Lung (tissue), 17 donors: ENCODE measurements at places on chromosomes 7 and 10. TPM values are rescaled to one million over a fixed set of nuclear protein-coding genes. Genes with fewer than 3 reads are reported as not detected.

ABCC2 gene
- 1.3 TPM for total RNA-seq

DNA sequence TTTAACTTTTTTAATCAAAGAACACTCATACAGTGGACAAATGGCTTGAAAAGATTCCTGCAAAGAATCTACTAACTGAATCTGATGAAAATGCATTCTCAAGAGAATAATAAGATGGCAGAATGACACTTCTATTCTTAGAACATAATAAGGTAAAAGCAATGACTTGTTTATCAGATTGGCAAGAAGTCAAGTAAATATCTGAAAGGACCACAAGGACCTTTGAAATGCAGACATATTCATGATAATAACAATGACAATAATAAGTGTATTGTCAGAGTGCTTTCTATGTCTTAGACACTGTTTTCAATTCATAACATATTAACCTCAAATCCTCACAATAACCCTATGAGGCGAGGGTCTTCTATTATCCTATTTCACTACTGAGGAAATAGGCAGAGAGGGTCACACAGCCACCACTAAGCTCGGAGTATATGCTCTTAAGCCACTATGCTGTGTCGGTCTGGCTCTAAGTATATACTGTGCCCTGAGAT is 10.6 kb downstream of the HACD1 start:
- H3K27me3 ChIP-seq = no peaks in the 10 kb centered on the region
- H3K36me3 ChIP-seq = no peaks in the 10 kb centered on the region
- peaks cover 3% of the 10 kb centered on the region for H3K4me1 ChIP-seq
- no peak for DNase-seq
- H3K4me3 ChIP-seq = no peak overlapping the region

DNA sequence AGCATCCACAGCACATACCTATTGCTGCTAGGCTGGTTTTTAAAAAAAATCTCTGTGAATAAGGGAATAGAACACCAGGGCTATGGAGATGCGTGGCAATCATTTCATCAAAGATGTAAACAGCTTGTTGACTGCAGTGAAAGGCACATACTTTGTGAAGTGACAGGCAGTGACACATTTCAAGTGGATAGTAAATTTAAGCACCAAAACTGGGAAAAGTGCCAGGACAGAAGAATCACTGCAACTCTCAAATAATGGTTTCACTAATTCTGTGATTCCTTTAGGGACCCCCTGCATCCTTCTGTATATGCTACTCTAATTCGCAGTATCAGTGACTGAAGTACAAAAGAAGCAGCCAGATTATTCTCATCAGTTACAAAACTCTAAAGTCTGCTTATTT is 145.2 kb upstream of the KLF14 start:
- H3K36me3 ChIP-seq = no peaks in the 10 kb centered on the region
- peaks cover 3% of the 10 kb centered on the region for H3K4me1 ChIP-seq
- H3K4me3 ChIP-seq = no peak overlapping the region
- no peak overlapping the region for H3K27ac ChIP-seq

DNA sequence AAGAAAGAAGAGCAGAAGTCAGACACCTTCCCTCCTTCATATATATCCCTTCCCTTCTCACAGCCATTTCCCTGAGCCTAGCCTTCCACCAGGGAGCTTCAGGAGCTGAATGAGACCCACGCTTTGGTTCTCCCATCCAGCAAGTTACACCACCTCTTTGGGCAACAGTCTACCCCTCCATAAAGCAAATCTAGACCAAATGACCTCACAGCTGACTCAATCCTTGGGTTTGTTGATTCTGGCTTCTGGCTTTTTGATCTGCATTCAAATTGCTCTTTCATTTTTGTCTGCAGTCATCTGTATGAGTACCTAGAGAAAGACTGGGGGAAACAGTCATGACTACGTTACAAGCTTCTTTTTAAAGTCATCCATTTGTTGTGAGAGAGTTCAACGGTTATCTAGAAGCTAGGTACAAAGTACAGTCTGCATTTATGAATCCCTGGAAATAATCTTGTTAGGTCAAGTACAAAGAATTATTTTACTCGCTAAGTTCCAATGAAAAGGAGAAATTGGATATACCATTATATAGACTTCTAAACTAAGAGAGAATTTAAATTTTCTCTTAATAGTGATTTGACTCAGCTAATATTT is 86.3 kb downstream of the RAB11FIP2 start:
- no peak overlapping the region for H3K27ac ChIP-seq
- no peaks in the 10 kb centered on the region for H3K36me3 ChIP-seq
- H3K27me3 ChIP-seq = no peaks in the 10 kb centered on the region
- no peak for DNase-seq
- no peak overlapping the region for H3K4me3 ChIP-seq

GRCh38 chr10:59898125-59898835 is 8.1 kb downstream of the CCDC6 start:
- DNase-seq = no peak
- H3K27me3 ChIP-seq = no peaks in the 10 kb centered on the region

GRCh38 chr7:107180378-107180777 is 11.6 kb downstream of the HBP1 start:
- H3K36me3 ChIP-seq = peaks cover 6% of the 10 kb centered on the region
- no peaks in the 10 kb centered on the region for H3K27me3 ChIP-seq
- DNase-seq = peak; percentile 53
- no peaks in the 10 kb centered on the region for H3K4me1 ChIP-seq

DNA sequence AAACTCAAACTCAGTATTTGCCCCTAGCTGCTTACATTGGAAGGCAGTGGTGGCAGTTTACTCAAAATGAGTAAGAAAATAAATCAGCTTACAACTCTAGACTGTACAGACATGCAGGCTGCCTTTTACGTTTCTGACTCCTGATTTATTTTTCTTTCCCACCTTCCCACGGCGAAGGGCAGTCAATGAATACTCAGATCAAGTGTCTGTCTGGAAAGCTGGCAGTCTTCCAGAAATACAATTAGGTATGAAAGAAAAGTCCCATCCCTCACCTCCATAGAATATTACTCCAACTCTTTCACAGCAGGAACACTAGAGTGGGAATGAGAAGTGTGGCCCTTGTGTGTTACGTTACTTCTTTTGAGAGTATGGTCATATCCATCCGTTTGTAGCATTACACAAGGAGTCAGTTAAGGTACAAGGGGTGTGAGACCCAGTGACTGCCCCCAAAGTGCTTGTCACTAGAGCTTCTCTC is 1.3 kb upstream of the PAPSS2 start:
- H3K4me1 ChIP-seq = peaks cover 6% of the 10 kb centered on the region
- no peak overlapping the region for H3K4me3 ChIP-seq
- no peak for DNase-seq
- no peaks in the 10 kb centered on the region for H3K27me3 ChIP-seq
- no peak overlapping the region for H3K27ac ChIP-seq
- no peaks in the 10 kb centered on the region for H3K36me3 ChIP-seq

DNA sequence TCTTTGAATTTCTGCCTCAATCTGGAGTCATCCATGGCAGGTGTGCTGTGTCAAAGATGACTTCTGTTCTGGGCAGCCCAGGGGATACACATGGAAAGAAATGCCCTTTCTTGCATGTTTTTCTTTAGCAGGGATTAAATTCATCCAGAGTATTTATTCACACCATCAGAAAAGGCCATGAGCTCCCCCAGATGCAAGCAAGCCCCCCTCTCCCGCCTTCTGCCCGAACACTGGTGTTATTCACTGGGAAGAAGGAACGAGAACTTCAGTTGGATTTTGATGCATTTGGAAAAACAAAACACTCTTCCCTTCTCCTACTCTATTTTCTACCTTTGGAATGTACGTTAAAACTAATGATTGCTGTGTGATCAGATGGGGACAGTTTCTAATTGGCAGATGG is 1.4 kb downstream of the PLPP4 start:
- DNase-seq = no peak
- peaks cover 44% of the 10 kb centered on the region for H3K27me3 ChIP-seq
- H3K4me1 ChIP-seq = no peaks in the 10 kb centered on the region
- H3K36me3 ChIP-seq = no peaks in the 10 kb centered on the region

DNA sequence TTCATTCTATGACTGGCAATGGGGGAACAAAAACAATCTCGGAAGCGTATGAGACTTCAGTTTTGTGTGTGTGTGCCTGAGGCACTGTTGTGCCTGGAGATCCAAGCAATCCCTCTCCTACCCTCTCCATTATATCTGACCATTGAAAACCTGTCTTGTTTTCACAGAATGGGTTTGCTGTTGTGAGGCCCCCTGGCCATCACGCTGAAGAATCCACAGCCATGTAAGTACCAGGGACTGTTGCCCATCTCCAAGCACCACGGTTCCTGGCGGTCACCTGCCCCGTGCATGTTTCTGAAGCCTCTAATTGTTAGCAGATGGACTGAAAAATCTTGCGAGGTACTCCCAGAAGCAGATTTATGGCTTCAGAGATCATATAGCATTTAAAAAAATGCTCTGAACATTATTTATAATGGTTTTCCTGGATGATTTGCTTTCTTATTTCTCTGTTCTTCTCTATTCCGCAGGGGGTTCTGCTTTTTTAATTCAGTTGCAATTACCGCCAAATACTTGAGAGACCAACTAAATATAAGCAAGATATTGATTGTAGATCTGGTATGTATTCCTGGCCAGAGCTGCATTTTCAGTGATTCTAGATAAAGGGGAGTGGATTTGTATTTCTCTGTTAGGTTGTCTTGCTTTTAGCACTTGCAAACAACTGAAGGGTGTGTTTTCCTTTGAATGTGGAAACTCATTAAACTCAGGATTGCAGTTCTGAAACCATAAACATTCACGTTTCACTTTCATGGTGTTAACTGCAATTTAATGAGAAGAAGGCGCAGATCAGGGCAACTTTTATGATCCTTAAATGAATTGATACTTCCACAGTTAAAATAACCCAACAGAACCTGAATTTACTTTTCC is 288.2 kb downstream of the TWIST1 start:
- H3K36me3 ChIP-seq = no peaks in the 10 kb centered on the region
- H3K4me3 ChIP-seq = no peak overlapping the region
- H3K4me1 ChIP-seq = no peaks in the 10 kb centered on the region
- no peaks in the 10 kb centered on the region for H3K27me3 ChIP-seq

GRCh38 chr10:10610171-10610570 is 407.5 kb upstream of the CELF2 start:
- no peaks in the 10 kb centered on the region for H3K36me3 ChIP-seq
- DNase-seq = no peak
- no peak overlapping the region for H3K27ac ChIP-seq
- H3K27me3 ChIP-seq = no peaks in the 10 kb centered on the region
- H3K4me3 ChIP-seq = no peak overlapping the region
- H3K4me1 ChIP-seq = peaks cover 19% of the 10 kb centered on the region

GHRHR gene
- 0.77 TPM for total RNA-seq

DNA sequence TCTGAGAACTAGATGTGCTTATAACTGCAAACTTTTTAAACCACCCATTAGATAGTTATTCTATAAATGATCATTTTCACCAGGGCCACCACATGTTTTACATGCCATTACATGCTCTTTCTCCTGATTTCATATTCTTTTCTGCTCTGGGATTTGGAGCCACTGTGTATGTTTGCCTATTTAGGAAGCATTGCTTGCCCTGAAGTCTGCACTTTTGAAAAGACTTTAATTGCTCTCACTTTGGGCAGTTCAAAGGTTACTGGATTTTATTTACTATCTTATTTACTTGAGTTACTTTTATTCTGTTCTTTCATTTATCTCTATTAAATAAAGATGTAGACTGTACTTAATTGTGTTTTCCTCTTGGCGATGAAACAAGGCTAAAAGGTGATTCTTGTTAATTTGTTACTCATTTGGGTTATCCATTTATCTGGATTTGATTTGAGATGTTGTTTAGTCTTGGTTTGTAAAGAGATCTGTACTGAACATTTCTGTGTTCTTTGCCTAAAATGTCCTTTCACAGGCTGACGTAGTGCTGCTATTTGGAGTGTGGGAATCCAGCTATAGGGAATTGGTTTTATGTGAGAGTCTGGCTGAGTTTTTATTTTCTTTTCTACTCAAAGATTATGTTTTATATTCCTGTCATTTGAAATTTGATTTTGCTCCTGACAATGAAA is 88.8 kb downstream of the SUGCT start:
- no peaks in the 10 kb centered on the region for H3K36me3 ChIP-seq
- no peak for DNase-seq
- H3K27me3 ChIP-seq = no peaks in the 10 kb centered on the region
- H3K4me1 ChIP-seq = no peaks in the 10 kb centered on the region
- H3K27ac ChIP-seq = no peak overlapping the region

- H3K36me3 ChIP-seq = no peaks in the 10 kb centered on the region
- H3K4me1 ChIP-seq = no peaks in the 10 kb centered on the region
- no peak overlapping the region for H3K4me3 ChIP-seq
These were observed 221.8 kb upstream of the MBL2 start for GRCh38 chr10:52994370-52994769.

VAX1 gene
- not detected for total RNA-seq

GRCh38 chr7:1290026-1290678 is 57.5 kb downstream of the UNCX start:
- no peaks in the 10 kb centered on the region for H3K4me1 ChIP-seq
- peaks cover 24% of the 10 kb centered on the region for H3K27me3 ChIP-seq
- no peak overlapping the region for H3K4me3 ChIP-seq
- H3K27ac ChIP-seq = no peak overlapping the region
- H3K36me3 ChIP-seq = no peaks in the 10 kb centered on the region

GRCh38 chr7:92242972-92243371 is 2.7 kb downstream of the KRIT1 start:
- H3K4me1 ChIP-seq = no peaks in the 10 kb centered on the region
- no peak overlapping the region for H3K27ac ChIP-seq
- DNase-seq = no peak
- no peak overlapping the region for H3K4me3 ChIP-seq
- no peaks in the 10 kb centered on the region for H3K27me3 ChIP-seq

ZNF488 gene
- 0.64 TPM for total RNA-seq

- H3K27me3 ChIP-seq = no peaks in the 10 kb centered on the region
- no peak for DNase-seq
- H3K4me1 ChIP-seq = peaks cover 18% of the 10 kb centered on the region
- H3K27ac ChIP-seq = no peak overlapping the region
These were observed 118.7 kb upstream of the GDF10 start for GRCh38 chr10:47181052-47181849.

DNA sequence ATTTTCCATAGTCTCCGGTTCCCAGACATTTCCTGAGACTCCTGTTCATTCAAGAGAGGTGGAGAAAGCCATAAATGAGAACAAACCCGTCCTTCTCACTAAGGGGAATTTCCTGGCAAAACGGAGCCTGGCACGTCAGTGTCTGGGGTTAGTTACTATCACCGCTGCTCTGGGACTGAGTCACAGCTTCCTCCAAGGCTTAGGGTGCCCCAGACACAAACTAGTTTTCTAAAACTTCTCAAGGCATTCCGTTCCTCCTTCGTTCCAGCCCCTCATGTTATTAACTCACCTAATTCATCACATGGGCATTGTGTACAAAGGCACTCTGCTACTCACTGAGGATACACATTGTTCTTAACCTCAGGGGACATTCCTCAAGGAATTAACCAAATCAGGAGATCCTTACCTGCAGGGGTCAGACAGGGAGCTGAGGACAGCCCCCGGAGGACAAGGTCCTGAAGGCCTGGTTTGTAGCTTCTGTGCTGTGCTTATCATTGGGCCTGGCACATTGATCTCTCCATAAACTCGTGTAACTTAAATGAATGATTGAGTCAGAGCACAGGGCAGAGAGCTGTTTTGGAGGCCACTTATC is 103.0 kb upstream of the KLF6 start:
- no peak overlapping the region for H3K4me3 ChIP-seq
- H3K27ac ChIP-seq = peak overlapping the region; percentile 72
- no peak for DNase-seq
- H3K27me3 ChIP-seq = no peaks in the 10 kb centered on the region
- no peaks in the 10 kb centered on the region for H3K36me3 ChIP-seq
- H3K4me1 ChIP-seq = peaks cover 4% of the 10 kb centered on the region
